ENCODE measurements at places on chromosomes 2 and 18. TPM values are rescaled to one million over a fixed set of nuclear protein-coding genes. Genes with fewer than 3 reads are reported as not detected.

The HOXD3 gene
- total RNA-seq: 2.7 TPM

The NEU4 gene
- not detected for total RNA-seq

The OXER1 gene
- 2.3 TPM for total RNA-seq

The DYSF gene
- total RNA-seq: 20.9 TPM

The MAPK4 gene
- 9.4 TPM for total RNA-seq

The MARCHF7 gene
- total RNA-seq: 120 TPM

The LDLRAD4 gene
- 48.5 TPM for total RNA-seq

The TUBB8B gene
- total RNA-seq: 0.78 TPM

The KLF7 gene
- total RNA-seq: 30.7 TPM

The XDH gene
- not detected for total RNA-seq

The GATA6 gene
- total RNA-seq: 9.6 TPM

The CCDC121 gene
- 14.0 TPM for total RNA-seq

The TUBA4B gene
- not detected for total RNA-seq

The SCN7A gene
- total RNA-seq: 77.2 TPM

The SERPINB12 gene
- not detected for total RNA-seq

The TWIST2 gene
- total RNA-seq: 38.5 TPM

The ASTL gene
- not detected for total RNA-seq

The PROC gene
- total RNA-seq: not detected

The COL4A3 gene
- 5.3 TPM for total RNA-seq

The CAMKMT gene
- 19.5 TPM for total RNA-seq

The CHRNG gene
- not detected for total RNA-seq

The KHK gene
- total RNA-seq: 1.4 TPM

The UGT1A7 gene
- total RNA-seq: not detected

The CCDC88A gene
- total RNA-seq: 42.5 TPM

The FAM117B gene
- 9.7 TPM for total RNA-seq

The SERTAD2 gene
- total RNA-seq: 18.5 TPM

The RSAD2 gene
- total RNA-seq: 1.8 TPM

The LBH gene
- 62.3 TPM for total RNA-seq

The PCARE gene
- total RNA-seq: not detected

The SPHKAP gene
- 0.47 TPM for total RNA-seq

The SERPINB2 gene
- total RNA-seq: 4.0 TPM

The KLHL30 gene
- 1.3 TPM for total RNA-seq

The SIGLEC15 gene
- total RNA-seq: not detected

The COL4A4 gene
- total RNA-seq: 5.0 TPM

The AKAIN1 gene
- not detected for total RNA-seq

The PPP1R1C gene
- total RNA-seq: not detected

The HK2 gene
- 6.1 TPM for total RNA-seq

The HOXD12 gene
- not detected for total RNA-seq

The TEX51 gene
- total RNA-seq: not detected

The NT5DC4 gene
- total RNA-seq: not detected

The PLEKHH2 gene
- total RNA-seq: 24.6 TPM

The NYAP2 gene
- total RNA-seq: 0.47 TPM

The PROM2 gene
- total RNA-seq: 2.3 TPM

The EPG5 gene
- 24.0 TPM for total RNA-seq

The STARD6 gene
- not detected for total RNA-seq

The LYPD1 gene
- total RNA-seq: 1.1 TPM

The ZNF385B gene
- 4.9 TPM for total RNA-seq

The TMEM163 gene
- total RNA-seq: 2.5 TPM

The NCKAP5 gene
- total RNA-seq: 0.57 TPM

The PTPN18 gene
- total RNA-seq: 34.7 TPM

The EGR4 gene
- not detected for total RNA-seq

Measured in gastroesophageal sphincter (tissue), 4 donors.